ENCODE measurements at places on chromosomes 12 and 14. TPM values are rescaled to one million over a fixed set of nuclear protein-coding genes. Genes with fewer than 3 reads are reported as not detected.

DNA sequence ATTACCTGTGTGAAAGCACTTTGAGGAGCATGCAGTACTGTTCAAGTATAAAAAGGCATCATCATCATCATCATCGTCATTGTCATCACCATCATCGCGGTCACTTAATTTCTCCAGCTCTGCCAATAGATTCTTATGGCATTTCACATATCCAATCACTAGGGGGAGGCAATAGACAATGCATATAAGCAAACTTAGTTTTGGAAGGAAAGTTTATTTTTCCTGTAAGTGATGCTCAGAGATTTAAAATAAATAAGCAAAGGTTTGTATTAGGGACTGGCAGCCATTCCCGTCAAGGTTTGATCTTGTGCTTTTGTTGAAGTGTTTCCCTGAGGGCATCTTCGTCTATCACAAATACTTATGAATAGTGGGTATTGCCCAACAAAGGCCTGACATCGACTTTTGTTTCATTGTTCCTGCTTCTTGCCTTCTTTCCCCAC lies 127.4 kb downstream of the KTN1 start:
- H3K4me3 ChIP-seq = no peak overlapping the region
- no peak for DNase-seq
- H3K36me3 ChIP-seq = no peaks in the 10 kb centered on the region
- H3K27me3 ChIP-seq = no peaks in the 10 kb centered on the region
- no peaks in the 10 kb centered on the region for H3K4me1 ChIP-seq

DNA sequence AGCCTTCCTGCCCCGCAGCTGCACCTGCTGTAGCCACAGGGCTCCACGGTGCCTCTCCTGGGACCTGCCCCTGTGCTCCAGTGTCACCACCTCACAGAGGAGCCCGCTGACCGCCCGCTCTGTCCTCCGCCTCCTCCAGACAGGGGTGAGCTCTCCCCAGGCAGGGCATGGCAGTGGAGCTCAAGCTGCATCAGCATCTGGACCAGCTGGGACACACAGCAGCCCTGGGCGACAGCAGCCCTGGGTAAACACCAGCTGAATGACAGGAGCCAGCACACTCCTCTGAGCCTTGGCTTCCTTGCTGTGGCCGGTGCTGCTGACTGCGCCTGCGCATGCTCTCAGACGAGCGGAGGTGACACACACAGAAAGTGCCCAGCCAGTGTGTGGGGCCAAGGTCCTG lies 22.0 kb downstream of the CHGA start:
- no peak overlapping the region for H3K4me3 ChIP-seq
- peaks cover 2% of the 10 kb centered on the region for H3K36me3 ChIP-seq
- H3K4me1 ChIP-seq = no peaks in the 10 kb centered on the region
- no peaks in the 10 kb centered on the region for H3K27me3 ChIP-seq
- no peak overlapping the region for H3K27ac ChIP-seq
- no peak for DNase-seq

GRCh38 chr14:91008759-91009409 lies 51.6 kb downstream of the RPS6KA5 start:
- no peak overlapping the region for H3K27ac ChIP-seq
- DNase-seq = no peak
- H3K4me1 ChIP-seq = peaks cover 37% of the 10 kb centered on the region

- no peaks in the 10 kb centered on the region for H3K4me1 ChIP-seq
- no peak overlapping the region for H3K27ac ChIP-seq
- no peak overlapping the region for H3K4me3 ChIP-seq
- DNase-seq = peak; percentile 8
Observed at GRCh38 chr14:105151838-105152793, 16.5 kb downstream of the JAG2 start.

DNA sequence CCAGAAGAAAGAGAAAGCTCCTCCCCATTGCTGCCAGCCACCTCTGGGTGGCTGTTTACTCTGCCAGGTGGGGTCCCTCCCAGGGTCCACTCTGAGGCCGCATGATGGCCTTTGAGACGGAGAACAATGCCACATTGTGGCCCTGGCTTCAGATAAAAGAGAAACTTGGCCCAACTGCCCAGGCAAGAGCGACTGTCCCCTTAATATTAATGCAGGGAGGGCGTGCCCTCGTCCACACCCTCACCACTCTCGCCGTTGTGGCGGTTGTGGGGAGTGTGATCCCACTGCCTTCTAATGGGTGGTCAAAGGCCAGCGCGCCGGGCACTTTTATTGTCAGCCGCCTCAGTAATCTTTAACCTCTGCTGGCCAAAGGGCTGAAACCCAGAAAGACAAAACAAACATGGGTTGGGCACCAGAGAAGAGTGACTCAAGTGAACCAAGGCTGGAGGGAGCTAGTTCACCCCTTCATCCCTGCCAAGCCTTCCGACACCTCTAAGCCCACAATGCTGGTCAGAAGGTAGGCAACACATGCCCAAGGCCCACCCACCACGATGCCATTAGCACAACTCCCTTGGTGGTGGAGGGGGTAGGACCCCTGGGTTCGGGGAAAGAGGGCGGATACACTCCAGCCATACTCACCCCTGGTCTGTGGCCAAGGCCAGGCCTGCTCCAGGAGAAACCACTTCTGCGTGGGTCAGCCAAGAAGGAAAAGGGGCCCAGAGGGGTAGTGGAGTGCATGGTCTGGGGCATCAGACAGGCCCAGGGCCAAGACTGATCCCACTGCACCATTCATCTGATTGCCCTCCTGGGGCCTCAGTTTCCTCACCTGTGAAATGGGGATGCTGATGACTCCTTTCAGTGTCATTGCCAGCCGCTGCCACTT lies 44.5 kb upstream of the BCL11B start:
- H3K4me1 ChIP-seq = peaks cover 6% of the 10 kb centered on the region
- H3K27me3 ChIP-seq = no peaks in the 10 kb centered on the region
- DNase-seq = no peak
- H3K36me3 ChIP-seq = no peaks in the 10 kb centered on the region

GRCh38 chr12:96140174-96140573 lies 54.0 kb upstream of the ELK3 start:
- H3K4me1 ChIP-seq = peaks cover 39% of the 10 kb centered on the region
- no peaks in the 10 kb centered on the region for H3K27me3 ChIP-seq
- no peak overlapping the region for H3K27ac ChIP-seq

DNA sequence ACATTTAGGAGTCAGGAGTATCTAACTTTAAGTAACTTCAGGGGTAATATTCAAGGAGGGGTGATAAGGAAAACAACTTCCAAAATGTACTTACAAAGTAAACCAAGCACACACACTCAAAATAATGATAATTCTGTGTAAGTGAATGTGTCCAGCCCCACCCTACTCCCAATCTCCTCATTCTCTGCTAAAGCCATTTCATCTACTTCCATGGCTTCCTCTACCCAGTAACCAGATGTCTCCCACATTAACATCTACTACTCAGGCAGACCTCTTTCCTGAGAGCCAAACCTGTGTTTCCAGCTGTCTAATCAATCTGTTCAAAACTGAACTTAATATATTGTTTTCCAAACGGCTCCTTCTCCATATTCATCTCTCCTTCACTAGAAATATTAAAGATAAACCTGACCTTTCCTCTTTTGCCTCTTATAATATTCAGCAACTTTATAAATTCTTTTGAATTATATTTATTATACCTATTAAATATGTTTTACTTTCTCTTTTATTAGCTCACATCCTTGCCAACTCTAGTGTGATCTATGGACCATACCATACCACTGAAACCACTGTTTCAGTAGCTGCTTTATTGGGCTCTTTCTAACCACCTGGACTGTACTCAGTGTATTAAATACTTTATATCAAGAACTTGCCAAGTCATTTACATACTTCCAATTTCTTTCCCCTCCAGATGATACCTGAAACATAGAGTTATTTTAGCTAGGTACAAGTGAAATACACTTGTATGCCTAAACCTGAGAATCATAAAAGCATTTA lies 170.7 kb downstream of the PPFIA2 start:
- no peak overlapping the region for H3K27ac ChIP-seq
- H3K4me3 ChIP-seq = no peak overlapping the region
- no peak for DNase-seq
- no peaks in the 10 kb centered on the region for H3K36me3 ChIP-seq
- H3K4me1 ChIP-seq = no peaks in the 10 kb centered on the region

- H3K4me3 ChIP-seq = no peak overlapping the region
- no peak overlapping the region for H3K27ac ChIP-seq
Observed at GRCh38 chr12:93698307-93699092, 21.3 kb downstream of the CRADD start.

GRCh38 chr12:10171973-10172728 lies at the start of gene OLR1:
Gene OLR1, minus strand, starts transcription at chr12:10172132. Its CDS starts 55 bp downstream, at chr12:10172077.
- H3K27ac ChIP-seq = no peak within 1 kb of the TSS
- no peak within 1 kb of the TSS for H3K4me3 ChIP-seq
- peaks cover 12% of the 10 kb centered on the region for H3K27me3 ChIP-seq
- no peaks in the 10 kb centered on the region for H3K4me1 ChIP-seq

- no peaks in the 10 kb centered on the region for H3K4me1 ChIP-seq
- peaks cover 8% of the 10 kb centered on the region for H3K27me3 ChIP-seq
- H3K36me3 ChIP-seq = no peaks in the 10 kb centered on the region
- DNase-seq = no peak
- no peak overlapping the region for H3K4me3 ChIP-seq
Observed at GRCh38 chr14:63032641-63033040, 12.6 kb downstream of the KCNH5 start.

DNA sequence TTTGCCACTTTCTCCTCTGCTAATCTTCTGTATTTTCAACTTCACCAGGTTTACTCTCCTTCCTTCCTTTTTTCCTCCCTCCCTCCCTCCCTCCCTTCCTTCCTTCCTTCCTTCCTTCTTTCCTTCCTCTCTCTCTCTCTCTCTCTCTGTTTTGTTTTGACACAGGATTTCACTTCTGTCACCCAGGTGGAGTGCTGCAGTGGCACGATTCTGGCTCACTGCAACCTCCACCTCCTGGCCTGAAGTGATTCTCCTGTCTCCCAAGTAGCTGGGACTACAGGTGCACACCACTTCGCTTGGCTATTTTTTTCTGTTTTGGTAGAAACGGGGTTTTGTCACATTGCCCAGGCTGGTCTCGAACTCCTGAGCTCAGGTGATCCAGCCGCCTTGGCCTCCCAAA lies 181.2 kb upstream of the BTG1 start:
- H3K27ac ChIP-seq = peak overlapping the region; percentile 4
- no peak for DNase-seq
- peaks cover 4% of the 10 kb centered on the region for H3K36me3 ChIP-seq
- peaks cover 33% of the 10 kb centered on the region for H3K4me1 ChIP-seq

- no peaks in the 10 kb centered on the region for H3K36me3 ChIP-seq
- H3K4me1 ChIP-seq = no peaks in the 10 kb centered on the region
- no peak overlapping the region for H3K27ac ChIP-seq
Observed at GRCh38 chr12:116633476-116633875, 74.3 kb downstream of the MAP1LC3B2 start.

DNA sequence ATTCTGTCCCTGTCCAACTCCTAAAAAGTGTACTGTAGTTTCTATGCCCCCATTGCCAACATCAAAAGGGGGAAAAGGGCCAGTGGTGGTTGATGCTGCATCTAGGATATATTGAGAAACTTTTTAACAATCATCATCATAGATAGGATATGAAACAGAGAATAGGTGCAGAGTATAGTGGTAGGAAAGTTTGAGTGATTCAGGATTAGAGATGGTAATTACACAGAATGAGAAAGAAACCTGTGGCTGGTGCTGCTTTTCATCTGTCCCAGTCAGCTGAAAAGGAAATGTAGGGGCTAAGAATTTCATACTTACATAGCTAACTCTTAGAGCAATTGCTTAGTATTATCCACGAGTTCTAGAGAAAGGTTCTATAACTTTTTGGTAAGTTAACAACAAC lies 67.6 kb downstream of the GTF2A1 start:
- no peak overlapping the region for H3K27ac ChIP-seq
- peaks cover 5% of the 10 kb centered on the region for H3K27me3 ChIP-seq
- H3K4me3 ChIP-seq = no peak overlapping the region
- H3K4me1 ChIP-seq = peaks cover 12% of the 10 kb centered on the region
- peak; percentile 25 for DNase-seq

Gene CAPS2
- 2.3 TPM for total RNA-seq

Gene SMIM41
- not detected for total RNA-seq

Gene ADAM21
- total RNA-seq = 0.11 TPM

Gene BCL11B
- total RNA-seq = 62.1 TPM

Gene CLEC7A
- not detected for total RNA-seq

All from activated CD4-positive, alpha-beta T cell treated with anti-CD3 and anti-CD28 coated beads for 36 hours (primary cell).